HuH-7 (cell line): ENCODE measurements at places on chromosomes 2 and 18.

DNA sequence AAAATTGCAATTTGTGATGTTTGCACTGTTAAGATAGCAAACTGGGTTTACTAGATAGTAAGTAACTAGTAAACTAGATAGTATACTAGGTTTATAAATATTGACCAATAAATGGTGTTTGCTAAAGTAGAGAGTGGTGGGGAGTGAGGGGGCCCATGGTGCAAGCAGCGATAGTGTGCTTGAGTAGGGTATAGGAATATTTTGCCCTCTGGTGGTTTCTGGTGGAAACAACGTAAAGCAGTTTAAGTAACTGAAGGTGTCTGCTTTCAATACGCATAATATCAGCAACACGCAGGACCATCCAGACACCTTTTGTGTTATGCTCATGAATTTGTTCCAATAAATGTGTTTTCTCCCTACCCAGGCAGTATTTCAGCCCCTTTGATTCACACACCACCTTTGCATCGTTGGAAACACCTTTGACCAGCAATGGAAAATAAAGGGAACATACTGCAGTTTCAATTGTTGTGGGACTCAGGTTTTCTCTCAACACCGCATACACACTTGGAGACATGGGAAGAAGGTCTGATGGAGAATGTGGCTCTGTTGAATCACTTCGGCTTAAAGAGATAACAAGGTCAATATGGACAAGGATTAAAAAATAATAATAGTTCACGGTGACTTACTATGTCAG lies 16.7 kb upstream of the STAT1 start:
- peak; percentile 34 for DNase-seq

- DNase-seq, result no peak
Measured at GRCh38 chr2:136189221-136189782, 71.4 kb upstream of the CXCR4 start.

DNA sequence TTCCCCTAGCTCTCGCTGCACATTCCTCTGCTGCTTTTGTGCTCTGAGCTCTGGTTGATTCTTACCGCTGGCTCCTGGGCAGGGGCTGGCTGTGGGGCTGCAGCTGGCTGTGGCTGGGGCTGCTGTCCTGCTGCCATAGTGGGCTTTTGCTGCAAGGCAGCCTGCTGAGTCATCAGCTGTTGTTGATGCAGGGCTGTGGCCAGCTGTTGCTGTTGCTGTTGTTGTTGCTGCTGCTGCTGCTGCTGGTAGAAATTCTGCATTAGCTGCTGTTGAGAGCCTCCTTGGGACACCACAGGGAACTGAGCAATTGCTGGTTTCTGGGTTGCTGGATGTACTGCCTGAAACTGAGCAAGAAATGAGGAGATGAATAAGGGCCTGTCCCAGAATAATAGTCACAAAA lies 77.2 kb upstream of the NFU1 start:
- no peak for DNase-seq

- peak; percentile 22 for DNase-seq
Measured at GRCh38 chr18:33231474-33232317, 208.8 kb downstream of the CCDC178 start.

DNA sequence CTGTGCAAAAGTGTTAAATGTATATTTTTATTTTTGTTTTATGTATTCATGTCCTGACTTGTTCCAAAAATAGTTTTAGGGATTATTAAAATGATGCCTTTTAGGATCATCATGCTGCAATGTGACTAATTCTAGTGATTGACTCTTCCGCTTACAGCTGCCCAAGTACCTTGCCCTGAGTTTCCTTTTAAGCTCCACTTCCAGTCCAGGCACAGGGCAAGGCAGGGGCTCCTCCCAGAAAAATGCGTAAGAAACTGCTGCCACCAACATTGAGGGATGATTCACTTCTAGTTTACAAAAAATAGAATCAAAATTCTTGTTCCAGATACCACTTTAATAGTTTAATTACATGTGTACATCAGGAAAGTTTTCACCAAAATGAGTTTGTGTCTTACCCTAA lies 116.4 kb downstream of the IRS1 start:
- no peak for DNase-seq

GRCh38 chr18:66638856-66639629 lies 35.2 kb upstream of the CDH19 start:
- DNase-seq, result no peak

GRCh38 chr2:15092181-15092580 lies 459.7 kb downstream of the LRATD1 start:
- DNase-seq, result no peak

DNA sequence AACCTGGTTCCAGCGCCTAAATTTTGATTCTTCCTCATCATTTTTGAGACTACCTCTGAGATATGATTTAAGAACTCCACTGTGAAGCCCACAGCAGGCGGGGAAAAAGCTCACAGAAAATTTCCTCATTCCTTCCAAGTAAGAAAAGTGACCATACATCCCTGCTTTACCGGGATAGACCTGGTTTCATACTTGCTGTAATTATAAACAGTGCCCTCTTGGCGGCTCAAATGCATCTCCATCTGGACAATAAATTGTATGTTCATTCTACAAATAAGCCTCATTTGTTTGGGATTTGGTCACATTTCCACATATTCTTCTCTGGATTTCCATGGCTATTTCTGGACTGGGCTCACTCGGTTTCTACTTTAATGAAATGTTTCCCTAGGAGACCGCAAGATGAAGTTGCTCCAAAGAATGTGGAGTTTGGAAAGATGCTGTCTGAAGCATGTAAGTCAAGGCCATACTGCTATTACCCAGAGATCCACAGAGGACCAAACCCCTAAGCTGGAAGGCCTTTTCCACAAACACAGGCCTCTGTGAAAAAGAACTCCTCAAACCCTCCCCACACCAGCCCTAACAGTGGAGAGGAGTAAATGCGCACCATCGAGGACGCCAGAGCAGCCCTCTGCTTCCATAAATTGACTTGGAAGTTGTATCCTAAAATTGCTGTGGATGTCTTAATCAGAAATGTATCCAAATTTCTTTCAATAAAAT lies 13.9 kb downstream of the STAT1 start:
- no peak for DNase-seq

DNA sequence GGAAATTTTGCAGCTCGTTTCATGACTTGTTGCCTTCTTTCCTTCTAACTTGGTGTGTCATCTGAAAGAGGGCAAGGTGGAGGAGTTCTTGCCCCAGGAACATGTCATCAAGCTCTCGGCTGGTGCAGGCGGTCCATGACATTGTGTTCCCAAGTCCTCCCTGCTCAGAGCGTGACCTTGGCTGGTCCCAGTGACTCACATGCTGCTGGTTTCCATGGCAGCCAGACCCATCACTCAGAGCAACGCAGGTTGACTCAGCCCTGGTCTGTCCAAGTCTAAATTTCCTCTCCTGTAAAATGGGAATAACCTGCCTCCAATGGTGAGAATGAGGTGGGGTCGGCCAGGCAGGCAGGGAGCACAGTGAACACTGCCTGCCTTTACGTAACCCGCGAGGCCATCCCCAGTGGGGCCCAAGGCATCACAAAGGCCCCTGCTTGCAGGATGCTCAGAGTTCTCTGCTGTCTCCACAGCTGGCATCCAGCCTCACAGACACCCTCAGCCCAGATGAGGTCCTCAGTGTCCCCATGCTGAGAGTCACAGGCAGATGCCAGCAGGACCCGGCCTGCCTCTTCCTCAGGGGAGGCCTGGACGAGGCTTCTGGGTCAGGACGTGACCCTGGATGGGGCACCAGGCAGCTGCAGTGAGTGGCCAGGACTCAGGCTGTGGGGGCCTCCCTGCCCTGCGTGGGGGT lies 143.7 kb downstream of the TPO start:
- no peak for DNase-seq

GRCh38 chr2:122023059-122023864 lies 267.8 kb downstream of the TSN start:
- no peak for DNase-seq

- DNase-seq, result no peak
Measured at GRCh38 chr2:104431701-104432121, 422.2 kb upstream of the POU3F3 start.

- peak; percentile 61 for DNase-seq
Measured at GRCh38 chr2:199704358-199705238, 146.4 kb downstream of the FTCDNL1 start.

DNA sequence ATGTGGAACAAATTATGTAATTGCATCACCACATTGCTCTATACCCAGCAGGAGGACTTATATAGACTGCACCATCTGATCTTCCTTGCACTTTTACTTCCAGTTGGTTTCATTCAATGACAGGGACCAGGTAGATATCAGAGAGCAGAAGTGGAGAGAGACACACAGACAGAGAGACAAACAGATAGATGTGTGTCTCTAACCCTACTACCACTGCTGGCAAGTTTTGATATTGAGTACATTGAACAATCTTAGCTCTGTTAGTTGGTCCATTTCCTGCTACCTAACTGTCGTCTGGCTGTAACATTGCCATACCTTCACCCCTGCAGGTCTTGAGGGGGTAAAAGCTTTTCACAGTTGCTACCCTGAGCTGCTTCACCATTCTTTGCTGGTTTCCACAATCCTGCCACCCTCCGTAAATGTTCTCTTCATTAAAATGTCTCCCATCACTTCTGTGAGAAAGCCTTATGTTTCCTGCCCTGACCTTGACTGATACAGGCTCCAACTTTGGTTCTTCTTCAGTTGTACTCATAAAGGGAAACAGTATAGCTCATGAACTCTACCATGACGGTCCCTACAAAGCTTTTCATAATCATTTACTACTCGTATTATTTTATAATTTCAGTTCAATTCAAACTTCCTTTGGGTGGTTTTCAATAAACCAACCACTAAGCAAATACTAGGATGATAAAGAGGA lies 62.3 kb upstream of the ITGA4 start:
- DNase-seq, result no peak

DNA sequence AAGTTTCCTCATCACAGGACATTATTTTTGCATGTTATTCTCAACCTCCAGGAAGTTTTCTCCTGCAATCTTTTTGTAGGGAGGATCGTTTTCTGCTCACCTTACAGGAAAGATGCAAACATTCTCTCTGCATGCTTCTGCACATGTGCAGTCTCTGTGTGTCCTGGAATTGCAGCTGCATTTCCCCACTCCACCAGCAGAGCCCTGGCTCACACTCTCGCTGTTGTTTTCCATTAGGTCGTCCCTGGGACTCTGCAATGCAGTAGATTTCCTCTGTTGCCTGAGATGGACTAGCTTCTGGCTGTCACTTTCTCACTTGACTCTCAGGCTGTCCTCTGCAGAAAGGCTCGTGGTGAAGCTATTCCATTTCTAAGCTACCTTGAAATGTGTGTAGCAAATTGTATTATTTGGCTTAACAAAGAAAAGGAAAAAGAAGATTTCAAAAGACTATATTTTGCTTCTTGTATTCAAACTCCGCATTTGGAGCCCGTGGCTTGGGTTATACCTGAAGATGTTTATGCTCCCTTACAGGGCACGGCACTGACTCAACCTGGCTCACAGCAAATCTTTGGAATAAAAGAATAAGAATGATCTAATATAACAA lies 346.7 kb downstream of the RAD51AP2 start:
- DNase-seq, result peak; percentile 44

- DNase-seq, result no peak
Measured at GRCh38 chr2:98901291-98901690, 34.7 kb downstream of the CRACDL start.

DNA sequence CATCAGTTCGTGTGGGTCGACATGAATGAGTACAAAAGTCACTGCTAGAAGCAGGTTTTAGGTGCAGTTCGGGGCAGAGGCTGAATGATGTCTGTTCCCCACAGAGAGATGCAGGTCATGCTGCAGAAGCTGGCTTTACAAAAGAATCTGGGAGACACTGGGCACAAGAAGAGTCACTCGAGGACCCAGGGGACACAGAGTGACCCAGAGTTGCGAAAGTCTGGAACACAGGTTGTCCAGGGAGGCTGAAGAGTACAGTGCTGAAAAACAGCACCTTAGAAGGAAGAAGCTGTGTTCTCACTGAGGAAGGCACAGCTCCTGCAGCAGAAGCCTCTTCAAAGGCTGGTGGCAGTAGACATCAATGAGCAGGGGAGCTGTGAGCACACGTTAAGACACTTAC lies 14.8 kb downstream of the CACNB4 start:
- DNase-seq, result no peak

DNA sequence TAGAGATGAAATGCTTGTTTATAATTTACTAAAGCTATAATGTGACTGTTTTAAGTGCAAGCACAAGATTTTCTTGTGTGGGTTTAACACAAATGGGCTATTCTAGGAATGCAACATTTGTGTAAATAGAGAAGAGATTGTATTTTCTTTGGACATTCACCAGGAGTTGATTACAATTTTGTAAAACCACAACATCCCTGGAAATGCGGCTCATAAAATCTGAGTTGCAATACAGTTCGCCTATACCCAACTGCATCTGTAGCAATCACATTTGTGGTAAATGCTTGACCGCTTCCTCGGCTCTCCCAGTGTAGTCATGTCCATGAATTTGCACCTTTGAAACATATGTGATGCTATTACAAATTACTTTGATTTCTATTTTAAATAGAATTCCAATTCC lies 348.7 kb upstream of the CDH20 start:
- no peak for DNase-seq

DNA sequence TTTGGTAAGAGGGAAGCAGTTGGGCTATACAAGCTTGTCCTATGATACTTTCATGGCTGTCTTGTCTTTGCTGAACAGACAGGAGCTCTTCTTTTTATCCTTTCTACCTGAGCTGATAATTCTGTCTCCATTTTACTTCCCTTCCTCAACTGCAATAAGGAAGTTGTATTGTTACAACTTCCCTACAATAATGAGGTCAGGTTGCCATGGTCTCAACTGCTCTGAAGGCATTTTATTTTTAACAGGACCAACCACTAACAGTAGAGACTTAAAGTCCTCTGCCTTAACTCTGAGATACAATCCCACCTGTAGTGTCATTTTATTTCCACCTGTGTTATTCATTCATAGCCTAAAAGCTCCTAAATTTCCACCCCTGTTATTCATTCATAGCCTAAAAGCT lies 118.6 kb upstream of the PGAP1 start:
- DNase-seq, result no peak

DNA sequence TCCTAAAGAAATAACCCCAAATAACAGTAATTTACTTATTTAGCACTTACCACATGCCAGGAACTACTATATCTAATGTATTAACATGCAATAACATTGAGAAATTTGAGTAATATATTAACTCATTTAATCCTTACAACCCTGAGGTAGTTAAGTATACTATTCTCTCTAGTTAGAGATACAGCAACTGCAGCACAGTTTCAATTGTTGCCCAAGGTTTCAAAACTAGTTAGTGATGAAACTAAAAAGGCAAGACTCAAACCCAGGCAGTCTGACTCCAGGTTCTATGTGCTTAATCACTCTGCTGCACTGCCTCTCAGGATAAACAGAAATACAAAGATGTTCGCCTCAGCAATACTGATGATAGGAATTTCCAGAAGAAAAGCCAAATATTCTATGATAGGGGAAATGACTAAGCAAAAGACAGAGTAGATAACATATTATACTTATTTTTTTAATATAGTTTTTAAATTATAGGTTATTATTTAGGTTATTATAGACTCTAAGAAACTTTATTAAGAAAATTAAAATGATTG lies 88.0 kb downstream of the SS18 start:
- DNase-seq, result no peak

- DNase-seq, result no peak
Measured at GRCh38 chr18:34358923-34359322, 134.2 kb upstream of the NOL4 start.

- DNase-seq, result no peak
Measured at GRCh38 chr2:174608866-174609214, 11.2 kb upstream of the WIPF1 start.
